ENCODE measurements at places on chromosomes 13 and 19.

DNA sequence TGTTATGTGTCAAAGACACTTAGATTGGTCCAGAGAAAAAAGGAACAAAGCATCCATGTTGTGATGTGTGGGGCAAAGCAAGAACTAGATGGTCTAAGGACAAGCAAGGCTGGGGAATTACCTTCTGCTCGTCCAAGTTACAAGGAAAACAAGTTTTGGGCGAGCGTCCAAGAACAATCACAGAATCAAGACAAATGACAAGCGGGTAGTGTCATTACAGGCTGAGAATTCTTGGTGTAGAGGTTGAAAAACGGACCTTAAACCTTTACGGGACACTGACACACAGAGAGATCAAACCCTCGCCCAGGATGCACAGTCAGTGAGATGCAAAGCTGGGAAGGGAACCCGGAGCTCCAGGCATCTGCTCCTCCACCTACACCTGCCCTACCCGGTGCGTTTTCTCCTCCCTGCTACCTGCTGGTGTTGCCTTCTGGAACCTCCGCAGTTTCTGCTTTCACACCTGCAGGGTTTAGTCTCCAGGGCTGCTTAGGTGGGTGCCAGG is 515 bp upstream of the ZNF324B start:
- DNase-seq = no peak

- DNase-seq = no peak
Measured at GRCh38 chr19:23867895-23868294, 46.8 kb upstream of the ZNF726 start.

DNA sequence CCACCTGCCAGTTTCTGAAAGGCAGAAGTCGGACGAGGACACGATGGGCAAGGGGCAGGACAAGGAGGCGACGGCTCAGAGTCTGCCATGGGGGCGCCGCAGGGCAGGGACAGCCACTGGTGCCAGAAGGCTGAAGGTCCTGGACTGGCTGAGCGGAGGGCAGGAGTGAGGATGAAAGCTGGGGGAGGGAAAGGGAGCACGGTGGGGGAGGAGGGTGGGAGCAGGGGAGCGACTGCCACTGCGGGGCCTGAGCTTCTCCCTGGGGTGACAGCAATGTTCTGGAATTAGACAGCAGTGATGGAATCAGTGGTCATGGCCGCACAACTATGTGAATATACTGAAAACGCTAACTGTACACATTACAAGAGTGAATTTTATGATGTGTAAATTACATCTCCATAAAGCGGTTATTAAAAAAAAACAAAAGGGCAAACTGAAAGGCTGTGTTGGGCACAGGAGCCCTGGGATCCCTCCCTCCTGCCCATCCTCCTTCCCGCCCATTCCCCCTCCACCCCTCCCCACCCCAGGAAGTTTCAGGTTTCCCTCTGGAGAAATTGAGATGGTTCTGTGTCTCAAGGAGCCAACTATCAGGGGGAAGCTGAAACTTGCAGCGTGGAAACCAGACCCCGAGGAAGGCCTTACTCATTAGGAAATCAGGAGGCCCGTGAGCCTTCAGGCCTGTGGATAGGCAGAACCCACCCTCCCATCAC is 15.9 kb downstream of the MLLT1 start:
- no peak for DNase-seq

GRCh38 chr19:49716154-49716553 is 25.2 kb downstream of the CPT1C start:
- no peak for DNase-seq

- DNase-seq = peak; percentile 79
Measured at GRCh38 chr19:46351241-46352041, 4.6 kb downstream of the PPP5C start.

DNA sequence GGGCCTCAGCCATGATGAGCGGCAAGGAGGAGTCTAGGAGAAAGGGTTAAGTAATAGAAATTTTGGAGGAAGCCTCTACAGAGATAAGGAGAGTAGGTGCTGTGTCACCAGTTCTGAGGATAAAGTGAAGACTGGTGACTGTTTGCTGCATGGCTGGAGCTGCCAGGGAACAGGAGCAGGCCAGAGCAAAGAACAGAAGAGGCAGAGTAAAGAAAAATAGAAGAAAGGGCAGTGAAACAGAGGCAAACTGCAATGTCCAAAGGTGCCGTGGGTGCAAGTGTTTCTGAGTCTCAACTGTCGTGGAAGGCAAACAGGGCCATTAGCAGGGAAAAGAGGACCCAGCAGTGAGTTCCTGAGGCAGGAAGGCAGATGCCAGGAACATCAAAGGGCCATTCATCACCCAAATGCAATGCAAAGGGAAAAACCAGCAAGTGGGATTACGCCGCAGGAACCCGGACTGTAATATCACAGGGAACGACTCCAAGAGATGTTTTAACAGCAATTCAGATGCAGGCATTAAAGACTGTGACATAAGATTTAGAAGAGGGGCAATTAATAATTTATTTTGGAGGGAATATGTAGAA is 318.3 kb downstream of the FOXO1 start:
- DNase-seq = no peak

DNA sequence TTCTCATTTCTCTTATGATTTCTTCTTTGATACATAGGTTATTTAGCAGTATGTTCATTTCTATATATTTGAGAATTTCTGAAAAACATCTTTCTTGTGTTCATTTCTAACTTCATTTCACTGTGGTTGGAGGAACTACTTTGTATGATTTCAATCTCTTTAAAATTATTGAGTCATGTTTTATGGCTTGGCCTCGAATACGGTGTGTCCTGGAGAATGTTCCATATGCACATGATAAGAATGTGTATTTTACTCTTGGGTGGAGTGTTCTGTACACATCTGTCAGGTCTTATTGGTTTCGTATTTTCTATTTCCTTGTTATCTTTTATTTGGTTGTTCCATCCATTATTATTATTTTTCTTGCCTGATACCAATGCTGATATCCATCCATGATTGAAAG is 22.9 kb downstream of the DNM2 start:
- DNase-seq = no peak

GRCh38 chr19:10503002-10503789 is at the start of gene KEAP1:
Gene KEAP1 (minus strand): TSS chr19:10503356. CDS start chr19:10500033, 3,323 bp downstream.
- DNase-seq = peak; percentile 51

- DNase-seq = no peak
Measured at GRCh38 chr13:112741835-112742570, 52.2 kb downstream of the ATP11A start.

- no peak for DNase-seq
Measured at GRCh38 chr13:85582890-85583289, 216.3 kb downstream of the SLITRK6 start.

- DNase-seq = peak; percentile 28
Measured at GRCh38 chr13:33322543-33322809, 36.9 kb upstream of the STARD13 start.

DNA sequence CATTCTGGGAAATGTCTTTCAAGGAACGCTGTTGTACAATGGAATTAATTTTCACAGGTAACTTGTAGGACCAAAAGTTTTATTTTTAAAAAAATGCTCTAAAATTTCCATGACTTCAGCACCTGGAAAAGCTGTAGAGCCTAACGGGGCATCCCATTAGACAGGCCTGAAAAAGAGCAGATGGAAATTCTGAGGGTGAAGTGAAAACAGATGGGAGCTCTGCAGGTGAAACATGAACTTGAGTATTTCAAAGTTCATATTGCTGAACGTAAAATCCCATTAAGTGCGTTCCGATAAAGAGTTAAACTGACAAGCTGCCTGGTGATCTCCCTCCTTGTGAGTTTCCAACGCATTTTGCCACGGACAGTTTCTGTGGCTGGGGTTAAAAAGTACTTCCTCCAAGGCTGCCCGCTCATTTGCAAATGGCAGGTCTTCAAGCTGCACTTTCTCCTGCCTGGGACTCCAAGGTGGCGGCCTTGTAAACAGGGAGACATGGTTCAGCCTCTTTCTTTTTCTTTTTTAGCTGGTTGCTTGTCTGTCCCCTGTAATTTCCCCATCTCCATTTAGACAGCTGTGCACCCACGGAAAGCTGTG is 450.4 kb downstream of the FGF9 start:
- no peak for DNase-seq

DNA sequence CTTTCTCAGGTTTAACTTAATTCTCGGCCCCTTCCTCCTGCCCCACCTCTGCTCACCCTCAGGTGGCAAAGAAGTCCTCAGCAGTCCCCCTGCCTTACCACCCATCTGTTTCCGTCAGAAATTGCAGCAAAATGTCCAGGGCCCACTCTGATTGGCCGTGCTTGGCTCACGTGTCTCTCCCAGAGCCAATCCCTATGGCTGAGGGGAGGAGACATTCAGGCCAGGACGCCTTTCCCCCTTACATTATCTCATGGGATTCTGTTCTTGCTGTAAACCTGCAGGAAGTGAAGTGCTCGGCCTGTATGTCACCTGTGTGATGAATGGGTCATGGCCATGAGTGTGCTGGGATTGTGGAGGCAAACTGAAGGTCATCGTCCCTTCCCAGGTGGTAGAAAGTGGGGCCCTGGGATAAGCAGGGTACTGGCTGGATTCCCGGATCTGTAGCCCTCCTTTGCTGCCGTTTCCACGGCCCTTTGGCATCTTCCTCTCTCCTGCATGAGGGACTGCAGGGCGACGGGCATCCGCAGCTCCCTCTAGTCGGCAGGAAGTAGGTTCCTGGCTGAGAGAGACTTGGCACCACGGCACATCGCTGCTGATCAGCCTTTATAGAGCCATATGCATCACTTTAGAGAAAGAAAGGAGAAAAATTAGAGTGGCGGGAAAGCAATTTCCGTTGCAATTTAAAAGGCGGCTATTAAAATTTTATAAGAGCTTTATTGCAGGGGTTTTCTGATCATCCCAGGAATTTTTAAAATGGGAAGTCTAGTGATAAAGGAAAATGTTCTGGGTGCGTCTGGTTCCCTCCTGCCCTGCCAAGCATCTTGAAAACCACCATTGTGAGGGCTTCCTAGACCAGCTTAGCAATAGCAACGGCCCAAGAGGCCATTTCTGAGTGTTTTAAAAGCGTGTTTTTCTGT is 118.2 kb downstream of the SIPA1L3 start:
- DNase-seq = no peak
